Right ventricle myocardium superior (tissue), 1 donor: ENCODE measurements at places on chromosomes 3 and 15. TPM values are rescaled to one million over a fixed set of nuclear protein-coding genes. Genes with fewer than 3 reads are reported as not detected.

GRCh38 chr15:79015416-79015815 is 70.6 kb upstream of the CTSH start:
- no peak for DNase-seq

DNA sequence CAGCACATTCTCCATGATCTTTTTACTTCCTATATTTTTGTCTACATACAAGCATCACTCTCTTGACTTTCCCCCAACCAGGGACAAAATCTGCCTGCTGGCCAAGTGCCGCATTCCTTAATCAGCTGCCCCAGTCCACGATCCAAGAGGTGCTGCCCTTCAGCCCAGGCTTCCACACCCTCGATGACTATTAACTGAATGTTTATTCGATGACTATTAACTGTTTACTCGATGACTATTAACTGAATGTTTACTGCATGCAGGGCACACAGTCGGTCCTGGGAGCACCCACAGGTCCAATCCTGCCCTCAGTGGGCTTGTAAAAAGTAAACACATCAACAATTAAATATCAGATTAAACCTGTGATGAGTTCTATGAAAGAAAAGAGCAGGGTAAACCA is 256.9 kb downstream of the ARRDC4 start:
- no peak for DNase-seq

The TMEM42 gene
- 10.2 TPM for total RNA-seq

The TMIE gene
- 1.00 TPM for total RNA-seq

The CAND2 gene
- total RNA-seq = 61.6 TPM

DNA sequence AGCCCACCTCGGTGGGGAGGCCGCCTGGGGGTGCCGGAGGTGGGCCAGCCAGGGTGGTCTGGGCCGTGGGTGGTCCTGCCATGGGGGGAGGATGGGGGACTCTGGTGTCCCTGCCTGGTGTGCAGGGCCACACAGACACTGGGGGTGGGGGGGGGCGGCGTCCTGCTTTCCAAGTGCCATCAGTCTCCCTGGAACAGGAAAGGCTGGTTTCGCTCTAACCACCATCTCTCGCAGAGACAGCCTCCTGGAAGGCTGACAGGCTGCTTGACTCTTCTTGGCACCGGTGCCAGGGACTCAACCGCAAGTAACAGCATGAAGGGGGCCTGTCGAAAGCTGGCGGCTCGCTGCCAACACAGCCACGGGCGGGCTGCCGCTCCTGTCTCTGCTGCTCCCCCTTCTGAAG is 40.3 kb downstream of the RGMA start:
- no peak for DNase-seq

- DNase-seq = no peak
Observed at GRCh38 chr3:148756311-148756710, 58.6 kb downstream of the AGTR1 start.

- no peak for DNase-seq
Observed at GRCh38 chr3:187909866-187910265, 164.6 kb upstream of the BCL6 start.

DNA sequence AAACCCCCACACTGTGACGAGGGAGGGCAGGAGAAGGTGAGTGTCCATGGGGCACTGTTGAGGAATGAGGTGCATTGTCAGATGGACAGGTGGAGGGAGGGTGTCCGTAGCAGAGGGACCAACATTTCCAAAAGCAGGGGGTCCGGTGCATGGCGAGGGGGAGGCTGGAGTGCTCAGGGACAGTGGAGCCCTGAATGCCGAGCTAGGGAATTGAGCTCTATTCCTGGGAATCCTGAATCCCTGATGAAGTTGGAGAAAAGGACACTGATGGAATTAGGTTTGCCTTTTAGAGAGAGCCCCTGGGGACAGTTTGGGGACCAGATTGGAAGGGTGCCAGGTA is 7.9 kb upstream of the ANPEP start:
- DNase-seq = no peak

- no peak for DNase-seq
Observed at GRCh38 chr3:136332776-136333175, 82.6 kb downstream of the PCCB start.

- no peak for DNase-seq
Observed at GRCh38 chr3:50132421-50133282, 22.5 kb upstream of the SEMA3F start.

DNA sequence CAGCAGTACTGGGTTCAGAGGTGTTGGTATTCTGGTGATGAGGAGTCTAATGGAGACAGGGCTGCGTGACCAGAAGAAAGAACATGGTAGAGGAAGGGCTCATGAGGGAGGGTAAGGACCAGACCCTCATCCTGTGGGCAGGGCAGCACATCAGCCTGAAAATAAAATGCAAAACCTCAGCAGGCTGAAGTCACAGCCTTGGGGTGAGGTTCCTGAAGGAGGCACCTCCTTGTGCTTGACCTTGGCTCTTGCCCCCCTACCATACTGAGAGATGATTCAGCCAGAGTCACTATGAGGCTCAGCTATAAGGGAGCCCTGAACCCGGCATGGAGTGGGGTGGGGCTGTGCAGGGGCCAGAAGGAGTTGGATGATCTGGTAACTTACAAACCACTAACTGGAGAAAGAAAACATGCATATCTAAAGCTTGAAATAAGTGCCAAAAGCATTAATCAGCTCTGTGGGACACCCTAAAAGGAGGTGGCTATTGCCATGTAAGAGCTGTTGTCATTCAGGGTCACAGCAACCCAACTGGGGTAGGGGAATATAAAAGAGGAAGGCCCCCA is 60.2 kb downstream of the CORO2B start:
- DNase-seq = no peak

GRCh38 chr3:50302095-50303012 is 1.0 kb downstream of the HYAL1 start:
- DNase-seq = no peak

DNA sequence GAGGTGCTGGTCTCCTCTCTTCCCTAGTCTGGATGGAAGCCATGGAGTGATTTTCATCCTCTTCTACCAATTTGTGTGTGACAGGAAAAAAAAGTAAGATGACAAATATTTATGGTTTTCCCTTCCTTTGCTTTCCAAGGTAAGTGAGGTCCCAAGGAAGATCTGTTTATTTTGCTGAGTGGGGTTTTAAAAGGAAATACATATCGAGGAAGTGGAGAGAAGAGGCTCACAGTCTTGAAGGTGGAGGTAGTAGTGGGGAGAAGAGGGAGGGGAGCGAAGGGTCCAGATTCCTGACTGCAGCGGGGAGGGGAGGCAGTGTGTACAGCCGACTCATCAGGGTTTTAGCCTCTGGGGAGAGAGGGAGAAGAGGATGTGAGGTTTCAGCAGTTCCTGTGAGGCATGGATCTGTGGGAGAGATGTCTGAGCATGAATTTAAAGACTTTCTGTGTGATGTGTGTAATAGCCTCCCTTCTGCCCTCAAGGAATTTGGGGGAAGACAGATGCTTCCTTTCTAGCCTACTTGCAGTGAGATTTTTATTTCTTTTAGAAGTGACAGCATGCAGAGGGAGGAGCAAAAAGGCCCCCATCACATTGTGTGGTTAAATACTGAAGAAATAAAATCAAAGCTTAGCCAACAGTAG is 272.4 kb downstream of the THRB start:
- no peak for DNase-seq

- no peak for DNase-seq
Observed at GRCh38 chr3:126399351-126399735, 4.6 kb downstream of the CFAP100 start.

DNA sequence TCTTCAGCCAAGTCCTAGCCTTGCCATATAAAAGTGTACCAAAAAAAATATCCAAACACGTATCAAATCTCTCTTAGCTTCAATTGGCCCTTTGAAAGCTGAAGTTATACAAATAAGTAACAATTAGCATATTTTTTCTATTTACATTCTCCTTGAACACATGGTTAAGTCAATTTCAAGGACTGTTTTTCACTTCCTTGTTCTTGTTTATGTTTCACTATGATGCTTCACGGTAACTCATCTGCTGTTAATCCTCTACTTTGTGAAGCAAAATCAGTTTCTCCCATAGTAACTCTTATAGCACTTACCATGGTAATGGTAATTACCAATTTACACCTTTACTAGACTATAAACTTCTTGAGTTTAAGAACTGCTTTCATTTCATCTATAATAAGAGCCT is 10.6 kb upstream of the SPRED1 start:
- DNase-seq = no peak

GRCh38 chr3:17235310-17235709 is 350.6 kb downstream of the PLCL2 start:
- no peak for DNase-seq

- DNase-seq = no peak
Observed at GRCh38 chr15:28979208-28979841, 93.6 kb downstream of the APBA2 start.

GRCh38 chr3:159881828-159882309 is 106.8 kb upstream of the IL12A start:
- no peak for DNase-seq

GRCh38 chr3:69914395-69914794 is 85.1 kb upstream of the SAMMSON start:
- DNase-seq = no peak

DNA sequence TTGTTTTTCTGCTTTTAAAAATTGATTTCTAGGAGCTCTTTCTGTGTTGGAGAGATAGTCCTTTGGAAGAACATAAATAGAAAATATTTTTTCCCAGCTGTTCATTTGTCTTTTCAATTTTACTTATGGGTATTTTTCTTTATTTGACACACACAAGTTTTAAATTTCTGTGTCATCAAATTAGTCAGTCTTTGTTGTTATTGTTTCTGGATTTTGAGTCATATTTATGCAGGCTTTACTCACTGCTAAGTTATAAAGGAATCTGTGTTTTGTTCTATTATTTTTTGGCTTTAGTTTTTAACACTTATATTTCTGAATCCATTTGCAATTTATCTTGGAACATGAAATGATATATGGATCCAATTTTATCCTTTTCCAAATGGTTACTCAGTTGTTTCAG is 5.9 kb upstream of the GHSR start:
- no peak for DNase-seq

DNA sequence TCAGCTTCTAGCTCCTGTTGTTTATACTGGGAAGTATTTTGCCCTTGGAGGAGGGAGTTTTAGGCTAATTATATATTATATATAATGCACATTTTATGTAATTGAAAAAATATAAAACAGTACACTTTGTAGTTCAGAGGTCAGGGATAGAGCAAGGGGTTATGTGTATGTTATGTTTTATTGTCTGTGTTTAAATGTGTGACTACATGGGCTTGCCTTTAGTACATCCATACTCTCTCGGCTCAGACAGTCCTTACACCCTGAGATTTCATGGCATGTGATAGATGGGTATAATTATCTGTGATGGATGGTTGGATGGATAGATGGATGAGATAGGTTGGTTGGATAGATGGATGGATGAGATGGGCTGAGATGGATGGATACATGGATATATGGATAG is 17.4 kb upstream of the ST3GAL6 start:
- no peak for DNase-seq

GRCh38 chr15:41558400-41559238 is at the start of gene TYRO3:
TSS of gene TYRO3 (plus strand) at chr15:41559212. CDS start at chr15:41559258, 46 bp downstream.
- peak; percentile 77 for DNase-seq

The ACAD11 gene
- total RNA-seq = 14.7 TPM

The SNX22 gene
- 4.2 TPM for total RNA-seq

The NR1D2 gene
- total RNA-seq = 47.1 TPM

The GOLGA8N gene
- total RNA-seq = 7.4 TPM

The RASSF1 gene
- 14.1 TPM for total RNA-seq

DNA sequence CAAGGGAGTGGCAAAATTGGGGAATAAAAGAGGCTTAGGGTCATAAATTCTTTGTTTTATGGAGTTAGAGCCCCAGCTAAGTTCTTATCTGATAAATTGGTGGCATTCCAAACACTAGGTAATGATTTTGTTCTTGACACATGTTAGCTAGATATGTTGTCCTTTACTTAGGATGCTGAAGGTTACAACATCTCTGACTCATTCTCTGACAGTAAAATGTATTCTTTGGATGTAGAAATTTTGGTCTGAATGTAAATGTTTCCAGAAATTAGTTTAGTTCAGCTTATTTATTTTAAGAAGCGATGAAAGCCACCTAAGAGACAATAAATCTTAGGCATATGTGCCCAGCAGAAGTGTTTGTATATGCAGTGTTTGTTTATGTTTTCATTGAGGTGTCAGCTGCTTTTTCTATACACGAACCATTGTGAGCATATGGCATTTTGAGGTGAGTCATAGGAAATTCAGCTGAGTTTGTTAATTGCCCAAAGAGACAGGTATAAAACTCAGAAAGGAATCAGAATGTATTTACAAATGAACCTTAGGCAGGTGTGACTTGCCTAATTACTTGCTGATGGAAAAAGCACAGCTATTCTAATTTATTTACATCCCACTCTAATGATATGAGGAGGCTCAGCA is 247.7 kb downstream of the AGBL1 start:
- no peak for DNase-seq

The PATL2 gene
- total RNA-seq = 3.2 TPM

- DNase-seq = no peak
Observed at GRCh38 chr15:59420108-59420507, 17.9 kb upstream of the FAM81A start.

The HAUS2 gene
- 9.1 TPM for total RNA-seq

DNA sequence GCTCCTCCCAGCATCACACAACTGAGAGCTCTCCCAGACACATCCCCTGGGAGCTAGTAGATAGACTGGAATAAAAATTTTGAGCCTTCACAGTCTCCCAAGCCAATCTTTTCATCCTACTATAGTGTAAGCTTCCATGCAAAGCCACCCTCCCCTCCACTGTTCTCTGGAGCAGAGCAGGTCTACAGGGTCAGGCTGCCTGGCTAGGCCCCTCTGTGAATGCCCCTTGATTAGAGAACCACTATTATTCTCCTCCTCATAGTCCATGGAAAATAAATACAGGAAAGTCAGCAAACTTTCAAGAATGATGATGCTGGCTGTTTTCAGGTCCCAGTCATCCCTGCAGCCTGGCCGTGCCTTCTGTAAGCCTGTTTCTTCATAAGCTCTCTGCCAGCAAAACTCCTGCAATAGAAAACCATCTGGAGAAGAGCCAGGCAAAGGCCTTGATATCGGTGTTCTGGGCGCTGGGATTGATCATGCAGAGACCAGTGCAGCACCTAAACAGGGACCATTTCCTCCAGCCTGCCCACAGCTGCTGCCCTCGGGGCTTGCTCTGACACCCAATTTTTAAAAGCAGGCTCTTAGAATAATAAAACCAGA is 51.7 kb downstream of the CRYGS start:
- DNase-seq = no peak

DNA sequence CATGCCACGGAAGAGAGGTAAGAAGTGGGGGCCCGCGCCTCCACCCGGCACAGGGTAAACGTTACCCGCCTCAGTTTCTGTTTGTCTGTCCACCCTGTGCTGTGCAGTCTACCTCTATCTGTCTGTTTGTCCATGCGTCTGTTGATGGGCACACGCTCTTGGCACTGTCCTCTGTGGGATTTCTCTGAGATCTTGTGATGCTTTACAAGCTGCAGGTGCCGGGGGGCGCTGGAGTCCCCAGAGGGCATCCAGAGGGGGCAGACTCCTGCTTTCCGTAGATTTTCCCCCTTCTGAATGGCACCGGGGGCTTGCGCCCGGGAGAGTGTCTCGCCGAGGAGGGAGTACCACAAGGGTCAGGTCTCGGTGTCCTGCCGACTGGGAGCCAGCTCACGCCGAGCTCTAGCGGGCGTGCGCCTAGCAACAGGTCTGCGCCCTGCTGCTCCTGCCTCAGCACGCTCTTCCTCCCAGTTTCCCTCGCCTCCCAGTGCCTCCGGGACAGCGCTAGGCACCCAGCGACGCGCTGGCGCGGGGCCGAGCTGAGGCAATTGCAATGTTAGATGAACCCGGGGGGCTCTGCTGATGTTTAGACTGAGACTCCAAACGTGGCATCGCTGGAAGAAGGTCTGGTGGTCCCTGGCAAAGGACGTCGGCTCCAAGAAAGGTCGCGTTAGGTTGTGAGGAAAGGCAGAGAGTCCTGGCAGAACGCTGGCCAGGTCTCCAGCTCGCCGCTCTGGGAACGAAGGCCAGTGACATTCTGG is 667 bp downstream of the CEMIP start:
- DNase-seq = no peak

The HSPBAP1 gene
- 5.5 TPM for total RNA-seq

The TICRR gene
- 0.05 TPM for total RNA-seq
